ENCODE measurements at places on chromosomes 11 and 22.

DNA sequence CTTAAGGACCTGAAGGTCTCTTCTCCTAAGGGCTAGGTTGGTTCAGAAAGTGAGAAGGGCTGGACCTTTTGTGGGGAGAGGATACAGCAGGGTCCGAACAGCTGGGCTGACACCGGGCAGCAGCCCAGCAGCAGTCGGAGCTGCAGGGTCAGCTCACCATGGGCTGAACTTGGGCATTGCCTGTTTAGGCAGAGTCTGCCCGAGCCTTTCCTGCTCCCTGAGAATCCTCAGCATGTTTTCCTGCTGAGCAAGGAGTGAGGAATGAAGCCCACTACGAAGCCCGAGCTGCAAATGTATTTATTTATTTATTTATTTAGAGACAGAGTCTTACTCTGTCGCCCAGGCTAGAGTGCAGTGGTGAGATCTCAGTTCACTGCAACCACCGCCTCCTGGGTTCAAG, 83.9 kb downstream of the PTPRJ start:
- DNase-seq: peak; percentile 32

DNA sequence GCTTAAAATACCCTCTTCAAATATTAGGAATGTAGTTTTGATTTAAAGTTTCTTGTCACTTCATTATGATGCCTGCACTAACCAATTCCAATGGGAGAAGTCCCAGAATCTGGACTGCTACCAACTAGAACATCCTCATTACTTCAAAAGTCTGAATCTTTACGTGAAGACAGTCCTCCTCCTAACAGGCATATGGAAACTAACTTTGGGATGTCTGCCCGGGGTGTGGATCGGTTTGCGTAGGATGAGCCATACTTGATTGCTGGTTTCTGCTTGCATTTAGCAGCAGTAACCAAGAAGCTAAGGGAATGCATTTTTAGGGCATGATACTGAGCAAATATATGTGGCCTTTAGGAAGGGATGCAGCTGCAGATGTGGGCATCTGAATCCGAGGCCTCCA, 177.1 kb downstream of the LRRC4C start:
- DNase-seq: no peak

GRCh38 chr11:7473717-7474116, 11.6 kb upstream of the OLFML1 start:
- DNase-seq: no peak

- no peak for DNase-seq
Measured at GRCh38 chr22:47126344-47126811, 363.9 kb downstream of the TBC1D22A start.

DNA sequence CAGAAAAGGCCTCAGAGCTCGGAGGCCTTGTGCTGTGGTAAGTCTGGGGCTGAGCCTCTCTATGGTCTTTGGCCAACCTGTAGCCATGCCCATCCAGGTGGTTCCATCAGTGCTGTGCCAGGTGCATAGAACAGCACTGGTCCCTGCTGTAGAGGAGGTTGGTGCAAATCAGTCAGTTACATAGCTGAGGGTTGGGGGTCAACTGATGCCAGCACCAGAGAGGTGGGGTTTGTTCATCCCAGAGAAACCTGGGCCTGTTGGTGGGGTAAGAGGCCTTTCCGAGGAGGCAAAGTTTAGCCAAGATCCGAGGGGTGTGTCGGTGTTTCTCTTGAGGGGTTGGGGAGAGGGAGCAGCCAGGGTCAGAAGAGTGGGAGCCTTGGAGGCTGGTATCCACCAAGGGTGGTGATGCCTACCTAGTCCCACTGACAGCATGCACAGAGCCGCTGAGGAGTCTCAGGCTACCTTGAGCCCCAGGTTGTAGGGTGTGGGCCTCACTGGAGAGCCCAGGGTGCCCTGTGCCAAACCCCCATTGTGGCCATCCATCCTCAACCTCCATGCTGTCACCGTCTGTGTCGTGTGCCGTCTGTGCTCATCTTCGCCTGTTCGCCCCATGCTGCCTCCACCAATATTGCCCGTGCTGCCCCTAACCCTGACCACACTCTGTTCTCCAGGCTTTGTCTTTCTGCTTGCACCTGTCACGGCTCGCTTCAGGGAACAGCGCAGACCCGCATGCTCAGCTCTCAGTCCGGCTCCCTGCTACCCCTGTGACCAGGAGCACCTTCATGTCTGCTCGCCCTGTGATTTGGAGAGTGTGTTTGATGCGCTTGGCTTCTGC, 78.7 kb upstream of the SUSD2 start:
- DNase-seq: no peak

GRCh38 chr11:134460062-134460561, 48.1 kb upstream of the B3GAT1 start:
- DNase-seq: no peak

DNA sequence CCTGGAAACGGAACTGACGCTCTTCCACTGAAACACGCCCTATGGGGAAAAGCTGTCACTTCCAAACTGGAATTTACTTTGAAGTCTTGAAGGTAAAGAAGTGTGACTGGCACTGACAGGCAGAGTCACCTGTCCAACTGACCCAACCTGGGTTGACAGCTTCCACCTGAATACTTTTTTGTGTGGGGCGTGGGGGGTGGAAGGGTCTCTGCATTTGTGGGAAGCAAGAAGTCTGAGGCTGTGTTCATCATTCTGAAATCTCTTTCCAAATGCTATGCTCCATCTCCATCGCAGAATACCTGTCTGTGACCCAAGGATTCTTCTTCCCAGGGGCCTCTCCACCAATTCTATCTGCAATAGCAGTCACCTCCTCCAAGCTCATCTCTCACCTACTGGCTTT, 7.8 kb downstream of the IFT27 start:
- DNase-seq: no peak

GRCh38 chr22:20441631-20442484, 4.2 kb upstream of the SCARF2 start:
- no peak for DNase-seq

GRCh38 chr11:22341588-22341931, 3.4 kb downstream of the SLC17A6 start:
- no peak for DNase-seq

GRCh38 chr11:14969901-14970323, 2.2 kb downstream of the CALCA start:
- no peak for DNase-seq

DNA sequence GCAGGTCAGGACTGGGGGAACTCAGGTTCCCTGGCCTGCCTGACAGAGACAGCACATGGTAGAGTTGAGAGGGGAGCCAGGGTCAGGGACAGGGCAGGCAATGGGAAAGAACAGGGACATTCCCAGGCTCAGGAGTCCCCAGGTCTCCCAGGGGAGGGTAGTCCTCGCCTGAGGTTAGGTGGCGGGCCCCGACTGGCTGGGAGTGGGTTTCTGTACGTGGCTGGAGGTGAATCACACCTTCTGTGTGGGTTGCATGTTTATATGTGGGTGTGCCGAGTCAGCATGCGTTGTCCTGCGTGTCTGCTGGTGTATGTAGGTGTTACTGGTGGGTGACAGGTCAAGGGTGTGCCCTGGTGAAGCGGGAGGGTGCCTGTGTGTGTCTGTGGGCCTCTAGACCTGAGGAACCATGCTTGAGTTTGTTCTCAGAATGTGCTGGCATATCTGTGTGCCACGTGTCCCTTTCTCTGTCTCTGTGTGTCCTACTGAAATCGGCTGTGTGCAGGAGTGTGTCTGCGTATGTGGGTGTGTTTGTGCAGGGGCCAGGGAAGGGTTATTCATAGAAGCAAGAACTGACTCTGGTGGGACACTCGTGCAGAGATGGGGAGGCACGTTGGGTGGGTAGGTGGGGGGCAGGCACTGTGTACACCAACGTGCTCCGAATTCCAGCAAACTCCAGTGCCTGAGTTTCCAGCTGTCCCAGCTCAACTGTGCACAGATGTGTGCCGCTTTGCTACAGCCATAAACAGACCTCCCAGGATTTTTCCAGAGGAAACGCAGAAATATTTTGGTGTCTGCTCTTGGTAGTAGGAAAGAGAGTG, 23.8 kb upstream of the OAF start:
- no peak for DNase-seq

DNA sequence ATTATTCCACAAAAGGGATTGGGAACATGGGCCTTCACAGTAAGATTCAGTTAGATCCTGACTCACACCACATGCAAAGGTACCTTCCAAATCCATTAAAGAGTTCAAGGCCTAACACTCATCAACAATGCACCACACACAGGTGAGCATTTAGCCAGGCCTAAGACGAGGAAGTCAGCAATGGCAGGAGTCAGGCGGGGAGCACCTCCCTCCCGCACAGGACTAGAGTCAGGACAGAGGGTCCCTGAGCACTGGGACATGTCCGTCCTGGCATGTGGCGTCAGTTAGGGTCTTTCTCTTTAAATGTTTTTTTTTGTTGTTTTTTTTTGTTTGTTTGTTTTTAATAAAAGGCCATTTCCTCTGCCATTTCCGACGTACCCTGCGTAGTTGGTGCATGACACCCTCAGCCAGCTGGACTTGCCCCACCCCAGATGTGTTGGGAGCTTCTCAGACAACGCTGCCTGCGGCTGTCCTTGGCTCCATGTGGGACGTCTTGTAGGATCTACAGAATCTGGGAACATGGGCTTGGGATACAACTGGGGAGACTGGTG, 1458.6 kb downstream of the BRD1 start:
- DNase-seq: no peak

- no peak for DNase-seq
Measured at GRCh38 chr22:28015046-28015425, 96.0 kb upstream of the PITPNB start.

- DNase-seq: peak; percentile 60
Measured at GRCh38 chr11:74269161-74269811, 42.2 kb downstream of the P4HA3 start.

- DNase-seq: no peak
Measured at GRCh38 chr22:43566561-43567332, 154.9 kb downstream of the MPPED1 start.

- DNase-seq: no peak
Measured at GRCh38 chr11:16434036-16434435, 77.7 kb upstream of the SOX6 start.

DNA sequence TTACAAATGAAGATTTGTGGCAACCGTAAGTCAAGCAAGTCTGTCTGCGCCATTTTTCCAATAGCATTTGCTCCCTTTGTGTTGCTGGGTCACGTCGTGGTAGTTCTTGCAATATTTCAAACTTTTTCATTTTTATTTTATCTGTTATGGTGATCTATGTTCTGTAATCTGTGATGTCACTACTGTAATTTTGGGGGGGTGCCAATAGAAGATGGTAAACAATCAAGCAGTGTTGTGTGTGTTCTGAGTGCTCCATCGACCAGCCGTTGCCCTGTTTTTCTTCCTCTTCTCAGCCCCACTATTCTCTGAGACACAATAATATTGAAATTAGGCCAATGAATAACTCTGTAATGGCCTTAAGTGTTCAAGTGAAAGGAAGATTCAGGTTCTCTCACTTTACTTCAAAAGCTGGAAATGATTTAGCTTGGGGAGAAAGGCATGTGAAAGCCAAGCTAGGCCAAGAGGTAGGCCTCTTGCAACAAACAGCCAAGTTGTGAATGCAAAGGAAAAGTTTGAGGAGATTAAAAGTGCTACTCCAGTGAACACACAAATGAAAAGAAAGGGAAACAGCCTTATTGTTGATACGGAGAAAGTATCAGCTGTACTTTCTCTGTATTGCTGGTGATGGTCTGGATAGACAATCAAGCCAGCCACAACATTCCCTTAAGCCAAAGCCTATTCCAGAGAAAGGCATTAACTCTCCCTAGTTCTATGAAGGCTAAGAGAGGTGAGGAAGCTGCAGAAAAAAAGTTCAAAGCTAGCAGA, 7.5 kb downstream of the ZC3H12C start:
- DNase-seq: no peak
